ENCODE measurements at places on chromosomes 1 and 21.
A peak's percentile ranks its signal among the peaks of the same experiment; 100 is the strongest.

- no peak for DNase-seq
These were observed 15.3 kb upstream of the RGS8 start for GRCh38 chr1:182699393-182700350.

GRCh38 chr1:211711315-211711705, 35.9 kb upstream of the NEK2 start:
- no peak for DNase-seq

DNA sequence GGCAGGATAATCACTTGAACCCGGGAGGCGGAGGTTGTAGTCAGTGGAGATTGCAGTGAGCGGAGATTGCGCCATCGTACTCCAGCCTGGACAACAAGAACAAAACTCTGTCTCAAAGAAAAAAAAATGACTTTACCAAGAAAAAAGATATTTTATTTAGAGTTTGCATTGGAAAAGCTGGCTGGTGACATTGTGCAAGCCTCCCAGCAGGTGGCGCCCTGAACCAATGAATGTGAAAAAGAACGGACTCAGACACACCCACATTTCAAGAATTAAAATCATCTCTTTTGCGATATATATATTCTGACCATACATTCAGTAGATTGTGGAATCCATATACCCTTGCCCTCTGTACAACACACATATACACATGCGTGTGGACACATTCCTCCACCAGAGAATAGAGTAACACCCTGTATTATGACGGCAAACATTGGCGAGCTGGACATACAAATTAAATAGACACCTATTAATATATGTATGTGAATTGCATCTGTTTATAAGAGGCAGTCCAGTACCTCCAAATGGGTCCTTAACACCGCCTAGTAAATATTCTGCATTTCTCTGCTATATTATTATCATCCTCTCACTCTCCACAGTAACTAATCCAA, 39.0 kb upstream of the CADM3 start:
- peak; percentile 57 for DNase-seq

DNA sequence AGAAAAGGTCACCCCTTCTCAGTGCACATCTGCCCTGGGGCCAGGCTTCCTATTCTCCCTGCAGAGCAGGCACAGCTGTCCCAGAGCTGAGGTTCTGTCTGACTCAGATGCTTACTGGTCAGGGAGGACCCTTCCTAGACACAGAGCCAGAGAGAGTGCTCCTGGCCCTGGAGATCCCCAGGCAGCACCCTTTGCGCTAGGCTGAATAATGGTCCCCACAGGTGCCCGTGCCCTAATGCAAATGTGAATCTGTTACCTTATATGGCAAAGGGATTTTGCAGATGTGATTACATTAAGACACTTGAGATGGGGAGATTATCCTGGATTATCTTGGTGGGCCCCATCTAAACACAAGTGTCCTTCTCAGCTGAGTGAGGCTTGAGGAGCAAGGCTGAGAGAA, 2.6 kb upstream of the TNNI1 start:
- DNase-seq: no peak

GRCh38 chr1:170538687-170539086, 6.7 kb downstream of the GORAB start:
- no peak for DNase-seq

DNA sequence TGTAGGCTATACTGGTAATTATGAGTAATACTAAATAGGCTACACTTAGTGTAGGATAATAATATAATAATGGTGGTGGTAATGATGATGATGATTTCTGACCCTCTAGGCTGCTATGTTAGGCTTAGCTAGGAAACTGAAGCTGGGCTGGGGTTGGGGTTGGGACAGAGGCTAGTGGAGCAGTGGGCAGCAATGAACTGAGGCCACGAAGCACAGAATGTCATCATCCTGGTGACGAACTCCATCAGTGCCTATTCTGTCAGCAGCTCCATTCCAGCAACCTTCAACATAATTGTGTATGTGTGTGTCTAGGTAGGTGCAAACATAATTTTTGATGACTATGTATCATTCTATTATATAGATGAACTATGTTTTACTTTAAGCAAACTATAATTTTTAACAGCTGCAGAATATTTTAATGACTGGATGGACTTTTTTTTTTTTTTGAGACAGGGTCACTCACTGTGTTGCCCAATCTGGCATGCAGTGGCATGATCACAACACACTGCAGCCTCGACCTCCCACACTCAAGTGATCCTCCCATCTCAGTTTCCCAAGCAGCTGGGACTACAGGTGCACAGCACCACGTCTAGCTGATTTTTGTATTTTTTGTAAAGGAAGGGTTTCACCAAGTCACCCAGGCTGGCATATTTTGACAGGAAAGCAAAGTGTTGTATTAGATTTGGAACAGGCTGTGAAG, 12.9 kb upstream of the CLIC4 start:
- no peak for DNase-seq

Data from stimulated activated CD8-positive, alpha-beta memory T cell treated with anti-CD3 and anti-CD28 coated beads, Interleukin-4, amount 100 ng/mL, for 24 hours (primary cell).